Endodermal cell (in vitro differentiated cells): ENCODE measurements at places on chromosomes 7 and 10. TPM values are rescaled to one million over a fixed set of nuclear protein-coding genes. Genes with fewer than 3 reads are reported as not detected.

DNA sequence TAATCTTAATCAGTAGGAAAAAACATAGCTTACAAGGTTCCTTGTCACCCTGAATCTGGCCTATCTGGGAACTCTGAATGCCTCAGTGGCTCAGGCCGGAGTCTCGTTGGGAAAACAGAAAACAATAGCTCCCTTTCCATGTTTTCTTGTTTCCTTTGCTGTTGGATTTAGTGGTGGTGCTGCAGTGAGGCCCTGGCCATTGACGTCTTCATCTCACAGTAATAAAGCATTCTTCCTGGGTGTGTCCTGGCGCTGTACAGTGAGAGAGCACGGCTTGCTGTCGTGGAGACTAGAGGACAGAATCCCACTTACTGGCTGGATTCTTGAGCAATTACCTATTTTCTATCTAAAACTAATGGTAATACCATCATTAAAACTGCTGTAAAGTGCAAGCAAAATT, 1.3 kb upstream of the SPOCK2 start:
- no peak for DNase-seq

GRCh38 chr10:17074541-17074847, 55.1 kb downstream of the CUBN start:
- no peak for DNase-seq

- DNase-seq = no peak
Measured at GRCh38 chr10:94353336-94353735, 9.4 kb downstream of the NOC3L start.

GRCh38 chr10:18455086-18455884, 196.1 kb downstream of the NSUN6 start:
- no peak for DNase-seq

- DNase-seq = no peak
Measured at GRCh38 chr7:108723381-108723814, 153.7 kb downstream of the DNAJB9 start.

- DNase-seq = no peak
Measured at GRCh38 chr10:48634198-48634983, 29.5 kb upstream of the ARHGAP22 start.

DNA sequence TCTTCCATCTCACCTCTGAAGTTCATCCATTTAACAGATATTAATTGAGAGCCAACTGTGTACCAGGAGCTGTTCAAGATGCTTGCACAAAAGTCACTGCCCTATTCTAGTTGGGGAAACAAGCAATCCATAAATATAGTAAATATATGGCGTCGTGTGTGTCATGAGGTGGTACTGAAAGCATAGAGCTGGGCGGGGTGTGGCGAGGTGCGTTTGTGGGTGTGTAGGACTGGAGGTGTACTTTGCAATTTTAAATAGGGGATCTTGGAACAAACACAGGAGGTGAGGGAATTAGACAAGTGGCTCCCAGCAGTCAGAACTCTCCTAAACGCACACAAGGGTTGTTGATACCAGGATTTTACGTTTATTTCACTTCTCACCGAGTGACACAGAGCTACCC, 490 bp upstream of the ZNF239 start:
- no peak for DNase-seq

DNA sequence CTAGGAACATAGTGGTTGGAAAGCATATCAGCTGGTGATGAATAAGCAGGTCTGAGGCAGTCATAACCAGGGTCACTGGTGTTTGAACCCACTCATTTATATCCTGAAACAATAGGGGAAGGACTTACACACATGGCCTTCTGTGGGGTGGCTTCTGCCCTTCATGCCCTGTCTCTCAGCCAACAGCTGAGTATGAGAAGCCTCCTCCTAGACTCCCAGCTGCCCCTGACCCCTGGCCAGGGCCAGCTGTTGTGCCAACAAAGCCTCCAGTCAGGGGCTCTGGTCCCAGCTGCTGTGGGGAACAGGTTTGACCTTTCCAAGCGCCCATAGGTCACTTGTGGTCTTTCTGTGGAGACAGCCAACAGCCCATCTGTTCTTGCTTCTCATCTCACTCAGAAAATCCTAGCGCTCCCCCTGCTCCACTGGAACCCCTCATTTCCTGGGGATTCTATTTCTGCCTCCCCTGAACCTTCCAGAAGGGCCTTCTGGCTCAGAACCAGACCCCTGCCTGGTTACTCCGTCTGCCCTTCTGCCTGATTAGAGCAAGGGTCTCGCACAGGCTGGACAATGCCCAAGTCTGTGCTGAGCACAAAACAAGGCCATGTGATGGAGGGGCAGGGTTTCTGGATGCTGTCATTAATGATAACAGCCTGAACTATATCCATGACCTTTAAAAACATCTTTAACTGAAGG, 9.7 kb upstream of the PURB start:
- DNase-seq = no peak

- no peak for DNase-seq
Measured at GRCh38 chr7:28722684-28723083, 235.4 kb downstream of the TRIL start.

GRCh38 chr7:25615593-25615992, 387.3 kb upstream of the NPVF start:
- no peak for DNase-seq

DNA sequence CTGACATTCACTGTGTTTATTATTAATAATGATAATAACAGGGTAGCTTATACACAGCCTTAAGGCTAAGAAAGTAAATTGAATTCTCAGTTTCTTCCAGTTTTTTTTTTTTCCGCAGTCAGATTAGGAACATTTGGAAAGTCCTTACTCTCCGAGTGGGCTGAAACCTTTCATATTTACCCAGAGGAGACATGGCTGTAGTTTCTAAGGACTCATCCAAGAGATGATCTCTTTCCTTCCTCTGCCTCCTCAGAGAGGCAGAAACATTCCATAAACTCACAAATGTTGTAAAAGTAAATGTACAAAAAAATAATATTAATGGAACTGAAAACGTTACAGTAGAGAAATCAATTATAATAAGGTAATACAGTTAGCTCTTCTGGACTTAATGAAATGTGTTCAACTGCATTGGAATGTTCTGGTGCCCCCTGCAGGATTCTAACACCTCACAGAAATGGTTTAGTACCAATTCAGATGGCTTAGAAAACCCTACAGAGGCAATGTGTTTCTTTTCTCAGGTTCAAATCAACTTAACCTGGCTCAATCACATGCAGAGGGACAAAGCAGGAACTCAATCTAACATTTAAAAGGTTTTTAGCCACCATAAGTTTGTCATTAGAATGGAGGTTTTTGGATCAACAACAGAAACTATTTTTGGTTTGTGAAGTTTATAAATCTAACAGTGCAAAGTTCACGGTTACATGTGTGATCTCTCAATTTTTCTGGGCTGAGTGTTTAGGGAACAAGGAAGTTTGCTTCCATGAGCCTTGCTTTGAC, 71.7 kb downstream of the ICA1 start:
- peak; percentile 68 for DNase-seq

DNA sequence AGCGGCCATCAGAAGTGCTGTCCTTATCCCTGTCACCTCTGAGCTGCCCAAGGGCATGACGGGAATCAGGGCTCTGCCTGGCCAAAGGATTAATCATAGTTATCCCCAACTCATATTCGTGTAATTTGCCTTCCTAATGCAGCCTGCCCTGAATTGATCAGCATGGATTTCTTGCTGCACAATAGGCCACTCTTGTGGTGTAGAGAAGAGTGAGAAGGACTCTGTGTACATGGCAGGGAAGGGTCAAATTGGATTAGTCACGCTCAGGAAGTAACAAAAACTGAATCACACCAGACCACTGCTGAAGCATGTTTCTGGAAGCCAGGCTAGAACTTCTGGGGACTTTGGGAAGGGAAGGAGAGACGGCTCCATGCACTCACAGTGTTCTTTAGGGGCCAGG, 227.0 kb downstream of the BUB3 start:
- no peak for DNase-seq

GRCh38 chr7:31640381-31640780, 46.6 kb upstream of the PPP1R17 start:
- DNase-seq = no peak

- DNase-seq = no peak
Measured at GRCh38 chr10:119724593-119725516, 995 bp upstream of the INPP5F start.

DNA sequence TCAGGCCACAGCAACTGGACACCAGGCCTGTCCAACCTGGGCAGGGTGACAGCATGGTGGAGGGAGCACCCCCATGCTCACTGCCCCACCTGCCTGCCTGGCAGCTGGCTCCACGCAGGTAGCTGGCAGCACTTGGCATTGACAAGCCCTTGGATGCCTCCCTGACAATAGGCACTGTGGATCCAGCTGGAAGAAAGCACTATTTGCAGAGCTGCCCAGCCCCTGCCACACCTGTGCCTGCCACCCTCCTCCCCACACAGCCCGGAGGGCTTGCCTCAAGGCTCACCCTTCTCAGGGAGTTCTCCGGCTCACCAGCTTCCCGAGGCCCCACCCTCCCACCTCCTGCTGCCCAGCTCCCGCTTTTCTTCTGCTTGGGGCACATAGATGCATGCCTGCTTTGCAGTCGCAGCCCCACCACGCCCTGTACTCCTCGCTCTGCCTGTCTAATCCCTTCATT, 160.1 kb downstream of the NEURL1 start:
- no peak for DNase-seq

DNA sequence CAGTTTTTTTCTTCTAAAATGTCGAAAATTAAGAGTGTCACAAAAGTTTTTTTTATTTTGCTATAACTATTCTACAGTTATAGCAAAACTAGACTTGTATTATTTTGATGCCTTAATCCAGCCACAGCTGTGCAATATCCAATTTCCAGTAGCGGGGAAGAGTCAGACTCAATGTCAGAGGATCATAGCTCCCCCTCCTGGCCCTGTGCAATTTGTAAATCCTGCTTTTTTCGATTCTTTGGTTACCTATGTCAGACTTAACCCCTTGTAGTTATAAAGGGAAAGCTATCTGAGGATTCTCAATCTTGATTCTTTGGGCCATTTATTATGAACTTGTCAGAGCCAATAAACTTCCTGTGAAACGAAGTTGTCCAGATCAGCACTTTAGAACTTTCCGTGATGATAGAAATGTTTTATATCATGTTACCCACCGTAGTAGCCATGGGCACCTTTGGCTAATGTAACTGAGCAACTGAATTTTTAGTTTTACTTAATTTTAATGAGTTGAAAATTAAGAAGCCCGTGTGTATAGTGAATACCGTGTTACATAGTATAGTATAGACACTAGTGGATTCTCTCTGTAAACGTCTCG, 87.7 kb upstream of the PRKCQ start:
- DNase-seq = peak; percentile 74

GRCh38 chr7:117269417-117269816, 53.4 kb downstream of the WNT2 start:
- DNase-seq = no peak

GRCh38 chr7:921581-922333, 32.7 kb downstream of the ADAP1 start:
- no peak for DNase-seq

- DNase-seq = no peak
Measured at GRCh38 chr7:141359262-141359661, 191.9 kb upstream of the AGK start.

DNA sequence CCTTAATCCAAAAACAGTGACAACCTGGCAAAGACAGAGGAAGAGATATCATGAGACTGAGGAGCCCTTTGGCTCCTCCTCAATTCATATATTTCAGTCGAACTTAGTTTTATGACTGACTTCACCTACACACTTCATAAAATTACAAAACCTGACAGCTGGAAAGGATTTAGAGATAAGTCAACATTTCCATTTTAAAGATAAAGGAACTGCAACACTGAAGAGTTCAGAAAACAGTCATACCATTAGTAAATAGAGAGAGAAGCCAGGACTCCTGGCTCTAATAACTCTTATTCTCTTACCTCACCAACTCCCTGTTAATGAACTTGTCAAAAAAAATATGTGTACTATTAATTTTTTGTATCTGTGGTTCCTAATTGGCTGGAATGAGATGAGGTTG, 141.0 kb upstream of the COL1A2 start:
- no peak for DNase-seq

DNA sequence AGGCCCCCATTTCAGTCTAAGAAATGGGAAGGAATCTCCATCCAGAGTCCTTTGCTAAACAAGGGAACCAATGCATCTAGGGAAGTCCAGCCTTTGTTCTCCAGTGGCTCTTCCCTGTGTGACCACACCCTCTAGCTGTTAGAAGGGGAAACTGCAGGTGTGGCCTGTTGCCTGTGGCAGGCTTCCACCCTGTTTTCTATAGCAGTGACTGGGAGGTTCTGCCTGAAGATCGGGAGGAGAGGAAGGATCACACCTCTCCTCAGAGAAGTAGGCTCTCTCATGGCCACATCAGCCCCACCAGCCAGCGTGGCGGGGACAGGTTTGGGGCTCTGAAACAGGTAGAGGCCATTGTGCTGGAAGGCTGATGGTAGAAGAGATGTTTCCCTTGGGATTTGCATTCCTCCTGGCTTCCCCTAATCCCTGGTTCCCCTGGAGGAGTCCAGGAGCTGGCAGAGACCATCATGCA, 47.7 kb upstream of the TRIM8 start:
- DNase-seq = peak; percentile 90

The ADRB1 gene
- 0.12 TPM in 1 of 3 replicates, not detected in the others for total RNA-seq

The PON3 gene
- 0.53 TPM in 1 of 3 replicates, not detected in the others for total RNA-seq

The TPST1 gene
- total RNA-seq = 35.3 to 45.0 TPM (median 38.3 TPM) in 3 replicates

The GJD4 gene
- 0.22 TPM in 1 of 3 replicates, not detected in the others for total RNA-seq

The SLC26A5 gene
- 0.35 TPM in 1 of 2 replicates, not detected in the other for total RNA-seq

The DNAJB12 gene
- 27.5 and 29.6 TPM in 2 replicates for total RNA-seq

The HECW1 gene
- total RNA-seq = 12.0 to 15.7 TPM (median 15.4 TPM) in 3 replicates

The DDC gene
- 1.1 to 1.8 TPM in 2 of 3 replicates, not detected in the other for total RNA-seq

The ABCB1 gene
- 0.07 TPM in 1 of 3 replicates, not detected in the others for total RNA-seq

The TMEM225B gene
- 0.26 and 0.56 TPM in 2 replicates for total RNA-seq

The SMARCD3 gene
- 43.5 and 45.7 TPM in 2 replicates for total RNA-seq

The COL1A2 gene
- total RNA-seq = 42.2 and 44.8 TPM in 2 replicates

The ZNHIT1 gene
- total RNA-seq = 56.5 and 61.3 TPM in 2 replicates
